Mesendoderm (in vitro differentiated cells): ENCODE measurements at places on chromosomes 7 and 10.

- DNase-seq, result no peak
Observed at GRCh38 chr7:134908289-134908688, 78.0 kb upstream of the AGBL3 start.

GRCh38 chr7:47147213-47147631, 434.7 kb downstream of the TNS3 start:
- DNase-seq, result no peak

DNA sequence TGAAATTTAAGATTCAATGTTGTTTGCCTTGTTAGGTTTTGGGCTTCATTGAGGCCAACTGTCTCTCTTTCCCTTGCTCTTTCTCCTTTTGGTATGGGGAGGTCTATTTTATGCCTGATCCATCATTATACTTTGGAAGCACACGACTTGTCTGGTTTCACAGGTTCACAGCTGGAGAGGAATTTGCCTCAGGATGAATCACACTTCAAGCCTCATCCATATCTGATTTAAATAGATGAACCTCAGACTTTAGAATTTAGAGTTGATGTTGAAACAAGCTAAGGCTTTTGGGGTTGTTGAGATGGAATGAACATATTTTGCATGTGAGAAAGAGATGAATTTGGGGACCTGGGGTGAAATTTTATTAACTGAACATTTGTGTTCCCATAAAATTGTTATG, 150.5 kb upstream of the IGFBP3 start:
- no peak for DNase-seq

GRCh38 chr10:104303594-104304355, 34.5 kb downstream of the ITPRIP start:
- DNase-seq, result no peak

GRCh38 chr10:35124540-35124939, 2.1 kb upstream of the CREM start:
- DNase-seq, result no peak

DNA sequence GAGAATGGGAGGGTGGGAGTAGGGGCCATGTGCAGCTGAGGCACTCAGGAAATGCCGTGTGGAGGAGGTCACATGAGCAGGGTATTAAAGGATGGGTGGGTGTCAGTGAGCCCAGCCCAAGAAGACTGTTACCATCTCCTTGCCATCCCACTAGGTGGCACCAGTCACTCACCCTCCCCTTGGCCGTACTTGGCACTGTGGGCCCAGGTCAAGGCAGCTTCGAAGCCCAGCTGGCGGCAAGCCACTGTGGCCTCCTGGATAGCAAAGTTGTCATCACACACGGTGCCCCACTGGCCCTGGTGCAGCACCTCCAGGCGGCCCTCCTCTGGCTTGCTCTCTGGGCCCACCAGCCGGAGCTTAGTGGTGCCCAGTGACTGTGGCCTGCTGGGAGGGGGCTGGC, 5.4 kb downstream of the LOXL4 start:
- DNase-seq, result peak; percentile 77

DNA sequence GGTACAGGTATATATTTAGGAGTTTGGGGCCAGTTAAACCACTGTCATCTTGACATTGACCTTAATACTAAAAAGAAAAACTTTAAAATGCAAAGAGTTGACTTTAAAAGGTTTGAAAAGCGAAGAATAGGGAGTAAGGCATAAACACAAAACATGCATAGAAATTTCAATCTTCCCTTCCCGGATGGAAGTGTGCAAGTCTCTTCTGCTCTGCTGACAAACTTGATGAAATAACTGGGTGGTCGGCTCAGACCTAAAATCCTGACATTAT, 3.4 kb upstream of the SPAG6 start:
- no peak for DNase-seq
